ENCODE measurements at places on chromosomes 1 and 21.
A peak's percentile ranks its signal among the peaks of the same experiment; 100 is the strongest.

DNA sequence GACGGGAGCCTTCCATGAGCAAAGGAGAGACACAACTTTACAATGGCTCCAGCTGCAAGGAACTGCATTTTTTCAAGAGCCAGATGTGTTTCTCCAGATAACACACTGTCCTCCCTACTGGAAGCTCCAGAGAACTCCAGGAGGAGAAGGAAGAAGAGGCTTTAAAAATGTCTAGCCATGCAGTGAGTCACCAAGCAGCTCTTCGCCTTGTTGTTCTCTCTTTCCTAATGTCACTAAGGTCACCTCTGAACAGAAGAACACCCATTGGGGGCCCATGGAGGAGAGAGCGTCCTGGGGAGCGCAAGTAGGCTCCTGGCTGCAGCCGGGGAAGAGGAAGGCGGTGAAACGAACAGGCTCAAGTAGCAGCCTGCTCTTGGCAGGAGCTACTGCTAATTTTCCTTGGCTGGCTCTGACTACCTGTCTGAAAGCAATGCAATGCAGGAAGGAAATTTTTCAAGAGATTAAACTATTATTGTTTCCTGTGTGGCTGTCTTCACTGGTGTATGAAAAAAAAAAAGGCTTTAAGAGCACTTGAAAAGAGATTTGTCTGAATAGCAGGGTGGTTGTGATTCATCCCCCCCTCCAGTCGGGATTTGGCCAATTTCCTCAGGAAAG lies 321.9 kb downstream of the SETD4 start:
- peak; percentile 65 for DNase-seq

DNA sequence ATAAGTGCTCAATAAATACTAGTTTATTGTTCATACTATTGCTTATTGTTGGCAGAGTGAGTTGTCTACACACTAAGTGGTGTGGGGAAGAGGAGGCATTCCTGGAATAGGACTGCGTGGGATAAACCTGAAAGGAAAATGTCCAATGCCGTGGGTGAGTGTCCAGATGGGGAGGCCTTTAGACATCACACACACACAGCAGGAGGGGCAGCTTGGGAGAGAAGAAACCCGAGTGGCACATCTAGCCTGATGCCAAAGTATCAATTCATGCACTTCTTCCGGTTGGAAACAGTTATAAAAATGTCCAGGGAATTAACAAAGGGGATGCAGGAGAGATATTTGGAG lies 27.3 kb downstream of the CCN1 start:
- DNase-seq = no peak

- no peak for DNase-seq
These were observed 4.2 kb downstream of the CD48 start for GRCh38 chr1:160707236-160708064.

DNA sequence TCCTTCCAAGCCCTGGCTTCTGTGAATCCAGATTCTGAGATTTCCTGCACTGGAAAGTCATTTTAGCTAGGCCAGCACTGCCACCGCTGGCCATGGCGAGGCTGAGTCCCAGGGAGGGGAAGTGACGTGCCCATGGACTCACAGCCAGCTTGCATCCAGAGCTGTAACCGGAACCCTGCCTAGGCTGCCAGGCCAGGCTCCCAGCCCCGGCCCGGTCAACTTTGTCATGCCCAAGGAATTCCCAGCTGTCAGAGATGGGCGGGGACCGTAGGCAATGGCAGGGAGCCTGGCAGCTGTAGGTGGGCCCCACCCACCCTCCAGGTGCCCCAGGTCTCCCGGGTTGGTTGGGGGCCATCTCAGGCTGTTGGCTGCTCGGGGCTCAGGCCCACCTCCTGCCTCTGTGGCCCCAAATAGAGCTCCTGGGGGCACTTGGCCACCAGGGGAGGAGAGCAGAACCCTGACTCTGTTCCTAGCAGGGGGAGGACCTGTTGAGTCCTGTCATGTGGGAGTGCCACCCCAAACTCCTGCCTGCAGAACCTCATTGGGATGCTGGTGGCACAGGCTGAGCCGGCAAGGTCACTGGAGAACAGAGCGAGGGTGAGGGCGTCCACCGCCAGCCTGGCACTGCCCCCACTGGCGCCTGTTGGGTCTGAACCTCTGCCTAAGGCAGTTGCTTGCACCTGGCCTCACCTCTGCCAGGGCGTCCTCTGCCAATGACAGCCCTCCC lies 57.8 kb downstream of the FOXO6 start:
- DNase-seq = peak; percentile 100

- no peak for DNase-seq
These were observed 27.1 kb upstream of the DISP1 start for GRCh38 chr1:222787729-222788128.

- DNase-seq = no peak
These were observed 42.8 kb downstream of the POFUT2 start for GRCh38 chr21:45244799-45245340.

DNA sequence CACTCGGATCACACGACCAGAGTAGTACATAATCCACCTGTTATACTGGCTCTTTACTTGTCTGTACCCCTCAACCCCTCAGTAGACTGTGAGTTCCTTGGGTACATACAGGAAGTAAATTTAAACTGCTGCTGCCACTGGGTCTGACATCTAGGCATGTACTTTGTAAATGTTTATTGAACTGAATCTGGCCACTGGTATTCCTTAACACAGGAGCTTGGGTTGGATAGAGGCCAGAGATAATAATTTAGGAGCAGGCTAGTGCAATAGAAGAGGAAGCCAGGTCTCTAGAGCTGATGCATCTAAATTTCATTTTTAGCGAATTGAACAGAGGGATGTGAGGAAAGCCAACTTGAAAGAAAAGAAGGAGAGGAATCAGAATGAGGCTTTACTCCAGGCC lies 12.4 kb downstream of the TTC4 start:
- DNase-seq = no peak

- no peak for DNase-seq
These were observed 139.1 kb downstream of the KAZN start for GRCh38 chr1:14737561-14738094.

DNA sequence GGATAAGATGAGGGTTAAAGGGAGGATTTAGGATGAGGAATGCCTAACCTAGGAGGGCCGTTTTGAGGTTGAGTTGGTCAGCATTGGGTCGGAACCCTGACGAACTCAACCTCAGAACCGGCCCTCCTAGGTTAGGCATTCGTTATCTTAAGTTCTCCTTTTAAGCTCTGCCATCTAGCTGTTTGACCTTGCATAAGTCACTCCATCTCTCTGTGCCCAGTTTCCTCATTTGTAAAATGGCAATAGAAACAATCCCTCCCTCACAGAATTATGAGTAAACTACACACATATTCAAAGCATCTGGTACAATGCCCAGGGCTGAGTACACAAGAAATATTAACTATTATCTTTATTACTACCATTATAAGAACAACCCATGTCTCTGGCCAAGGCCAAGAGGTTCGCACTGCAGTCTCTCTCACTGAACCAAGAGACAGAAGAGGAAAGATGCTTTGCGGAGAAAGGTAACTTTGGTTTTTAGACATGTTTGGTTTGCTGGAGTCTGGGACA lies 4.8 kb downstream of the ABCB10 start:
- DNase-seq = no peak

- DNase-seq = no peak
These were observed 221.9 kb upstream of the DUSP10 start for GRCh38 chr1:221963742-221964141.

- DNase-seq = no peak
These were observed 30.9 kb upstream of the CCDC17 start for GRCh38 chr1:45654540-45655280.

GRCh38 chr1:234544087-234544579 lies 65.2 kb upstream of the TARBP1 start:
- peak; percentile 79 for DNase-seq

DNA sequence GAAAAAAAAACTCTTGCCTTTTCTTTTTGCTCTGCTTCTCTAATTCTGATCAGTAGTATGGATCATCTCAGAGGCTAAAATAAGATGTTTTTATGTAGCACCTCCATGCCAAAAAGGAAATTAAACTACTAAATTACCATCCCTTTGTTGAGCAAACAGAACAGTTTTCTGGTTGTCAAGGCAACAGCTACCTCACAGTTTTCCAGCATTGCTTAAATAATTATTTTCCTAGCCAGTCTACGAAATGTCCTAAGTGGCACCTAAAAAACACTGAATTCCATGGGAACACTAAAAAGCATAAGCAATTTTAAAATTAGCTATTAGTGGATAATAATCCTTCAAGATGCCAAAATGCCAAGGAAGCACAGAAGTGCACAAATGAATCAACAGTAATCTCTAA lies 61.7 kb downstream of the ARID4B start:
- DNase-seq = no peak

DNA sequence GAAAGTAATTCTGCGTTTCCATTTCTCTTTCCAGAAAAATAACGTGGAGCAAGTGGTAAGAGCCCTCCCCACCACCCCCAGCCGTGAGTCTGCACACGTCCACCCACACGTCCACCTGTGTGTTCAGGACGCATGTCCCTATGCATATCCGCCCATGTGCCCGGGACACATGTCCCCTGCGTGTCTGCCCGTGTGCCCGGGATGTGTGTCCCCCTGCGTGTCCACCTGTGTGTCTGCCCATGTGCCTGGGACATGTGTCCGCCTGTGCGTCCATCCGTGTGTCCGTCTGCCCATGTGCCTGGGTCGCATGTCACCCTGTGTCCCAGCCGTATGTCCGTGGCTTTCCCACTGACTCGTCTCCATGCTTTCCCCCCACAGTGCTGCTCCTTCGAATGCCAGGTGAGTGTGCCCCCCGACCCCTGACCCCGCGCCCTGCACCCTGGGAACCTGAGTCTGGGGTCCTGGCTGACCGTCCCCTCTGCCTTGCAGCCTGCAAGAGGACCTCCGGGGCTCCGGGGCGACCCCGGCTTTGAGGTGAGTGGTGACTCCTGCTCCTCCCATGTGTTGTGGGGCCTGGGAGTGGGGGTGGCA lies 5.6 kb downstream of the COL6A1 start:
- no peak for DNase-seq

DNA sequence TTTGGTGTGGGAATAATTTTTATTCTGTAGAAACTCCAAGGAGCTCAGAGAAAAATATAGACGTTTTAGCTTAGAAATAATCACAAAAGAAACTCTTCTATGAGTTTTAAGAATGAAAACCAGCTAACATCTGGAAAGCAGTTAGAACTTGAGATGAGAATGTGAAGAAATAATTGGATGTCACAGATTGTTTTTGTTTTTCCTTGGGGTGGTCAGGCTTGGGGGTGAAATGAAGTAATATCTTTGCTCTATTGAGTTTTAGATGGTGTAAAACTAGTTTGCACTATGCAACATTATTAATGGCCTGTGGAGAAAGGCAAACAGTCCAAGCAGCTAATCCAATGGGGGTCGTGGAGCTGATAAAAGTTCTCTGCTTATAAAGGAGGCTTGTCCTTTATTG lies 101.2 kb downstream of the FMN2 start:
- DNase-seq = no peak

DNA sequence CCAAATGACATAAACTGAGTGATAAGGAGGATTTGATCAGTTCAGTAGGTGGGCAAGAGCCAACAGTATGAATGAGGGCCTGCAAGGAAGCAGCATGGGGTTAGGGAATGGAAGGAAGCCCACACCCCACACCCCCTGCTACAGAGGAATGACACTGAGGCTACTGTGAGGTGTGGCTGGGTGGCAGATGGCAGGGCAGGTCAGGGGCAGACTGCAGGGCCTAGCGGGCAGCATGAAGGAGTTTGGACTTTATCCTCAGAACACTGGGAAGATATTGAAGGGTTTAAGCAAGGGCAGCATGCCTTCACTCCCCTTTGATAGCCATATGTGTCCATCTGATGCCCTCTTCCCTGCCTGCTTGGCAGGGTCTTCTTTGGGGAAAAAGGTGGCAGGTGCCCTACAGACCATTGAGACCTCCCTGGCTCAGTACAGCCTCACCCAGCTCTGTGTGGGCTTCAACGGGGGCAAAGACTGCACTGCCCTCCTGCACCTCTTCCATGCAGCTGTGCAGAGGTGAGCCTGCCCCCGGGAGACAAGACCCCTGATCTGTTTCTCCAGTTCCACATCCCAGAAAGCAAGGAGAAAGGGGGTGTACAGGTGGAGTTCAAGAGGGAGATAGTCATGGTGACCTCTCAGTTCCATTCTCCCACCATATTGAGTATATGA lies 4.1 kb upstream of the LENEP start:
- DNase-seq = no peak

DNA sequence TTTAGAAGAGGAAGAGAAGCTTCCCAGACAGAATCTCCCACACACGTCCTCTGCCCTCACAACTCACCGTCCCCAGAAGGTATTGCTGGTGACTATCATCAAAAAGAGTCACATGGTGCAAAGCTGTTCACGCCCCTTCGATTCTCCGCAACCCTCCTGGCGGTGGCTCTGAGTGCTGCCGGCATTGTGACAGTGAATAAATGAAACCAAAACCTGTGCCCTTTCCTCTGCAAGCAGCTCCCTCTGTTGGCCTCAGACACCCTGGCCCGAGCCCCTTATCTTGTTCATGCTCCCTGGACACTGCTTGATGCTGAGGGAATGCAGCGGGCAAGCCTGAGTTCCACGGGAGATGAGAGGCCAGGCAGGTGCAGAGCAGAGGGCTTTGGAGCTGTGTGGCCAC lies 510.3 kb downstream of the NPHP4 start:
- no peak for DNase-seq

GRCh38 chr1:87089823-87090222 lies 175.4 kb downstream of the HS2ST1 start:
- no peak for DNase-seq

GRCh38 chr1:50974618-50974935 lies 4.5 kb downstream of the CDKN2C start:
- no peak for DNase-seq

GRCh38 chr1:22428672-22429071 lies 23.0 kb upstream of the ZBTB40 start:
- peak; percentile 73 for DNase-seq

DNA sequence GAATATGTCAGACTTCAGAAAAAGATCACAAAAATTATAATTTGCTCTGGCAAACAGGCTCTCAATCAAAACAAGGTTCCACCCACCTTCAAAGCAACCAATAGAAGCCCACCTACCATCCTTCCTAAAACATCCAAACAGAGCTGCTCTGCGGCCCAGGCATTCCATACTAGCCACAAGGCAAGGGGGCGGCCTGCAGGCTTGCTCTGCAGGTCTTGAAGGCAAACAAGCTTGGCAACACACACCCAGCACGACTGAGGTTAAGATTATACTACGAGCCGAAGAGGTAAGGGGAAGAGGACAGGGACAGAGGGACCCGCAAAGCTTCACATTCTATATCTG lies 207.3 kb downstream of the SLC45A1 start:
- no peak for DNase-seq

- DNase-seq = peak; percentile 72
These were observed at the start of gene MINDY1 for GRCh38 chr1:151006327-151007052. Gene MINDY1, minus strand, starts transcription at chr1:151006902. Its CDS starts 4,285 bp downstream, at chr1:151002617.

GRCh38 chr1:109118089-109118488 lies 4.2 kb downstream of the ELAPOR1 start:
- DNase-seq = no peak

- no peak for DNase-seq
These were observed 268.5 kb downstream of the BRINP2 start for GRCh38 chr1:177439301-177439700.
